ENCODE measurements at places on chromosomes 5 and 9. TPM values are rescaled to one million over a fixed set of nuclear protein-coding genes. Genes with fewer than 3 reads are reported as not detected.

The IL4 gene
- not detected for total RNA-seq

The CDKN2B-AS1 gene
- 6.7 TPM for total RNA-seq

The LHFPL2 gene
- total RNA-seq, result 292 TPM

The GNE gene
- total RNA-seq, result 18.4 TPM

The NREP gene
- total RNA-seq, result 306 TPM

The FPGS gene
- total RNA-seq, result 52.8 TPM

The ANKRD55 gene
- total RNA-seq, result 0.13 TPM

The HTR1A gene
- not detected for total RNA-seq

The PCDHB3 gene
- 0.97 TPM for total RNA-seq

The UBAP2 gene
- total RNA-seq, result 20.9 TPM

The F12 gene
- total RNA-seq, result 0.26 TPM

The DDX4 gene
- not detected for total RNA-seq

The CRHBP gene
- total RNA-seq, result not detected

The PCDHGB2 gene
- total RNA-seq, result 6.8 TPM

The DPYSL3 gene
- 111 TPM for total RNA-seq

The NR5A1 gene
- not detected for total RNA-seq

The THBS4 gene
- 1.0 TPM for total RNA-seq

The SAXO1 gene
- 0.13 TPM for total RNA-seq

The ADAMTSL2 gene
- 0.11 TPM for total RNA-seq

The FOXD4L3 gene
- not detected for total RNA-seq

The MORN5 gene
- not detected for total RNA-seq

The ADAMTS12 gene
- total RNA-seq, result 5.9 TPM

The SLC36A2 gene
- total RNA-seq, result not detected

The RFX3 gene
- 4.5 TPM for total RNA-seq

The PPP3R2 gene
- not detected for total RNA-seq

The SH3TC2 gene
- 1.5 TPM for total RNA-seq

The ARSK gene
- total RNA-seq, result 10.5 TPM

The HRH2 gene
- not detected for total RNA-seq

The CARTPT gene
- not detected for total RNA-seq

The ACOT12 gene
- not detected for total RNA-seq

The TYRP1 gene
- total RNA-seq, result not detected

The TAS2R1 gene
- not detected for total RNA-seq

The FAM78A gene
- 0.54 TPM for total RNA-seq

The LVRN gene
- 1.6 TPM for total RNA-seq

The ESM1 gene
- 2.2 TPM for total RNA-seq

The OR5C1 gene
- total RNA-seq, result not detected

The NRG2 gene
- 0.78 TPM for total RNA-seq

The SPINK7 gene
- total RNA-seq, result not detected

The KCNIP1 gene
- not detected for total RNA-seq

The ADAMTS16 gene
- total RNA-seq, result 0.26 TPM

The RAB24 gene
- total RNA-seq, result 16.5 TPM

The FOXI1 gene
- total RNA-seq, result not detected

The LRRC19 gene
- under 0.01 TPM for total RNA-seq

The CMYA5 gene
- total RNA-seq, result 6.1 TPM

The PKD2L2 gene
- not detected for total RNA-seq

The SPATA31A3 gene
- not detected for total RNA-seq

The RASGEF1C gene
- not detected for total RNA-seq

The PCDHGB3 gene
- 8.6 TPM for total RNA-seq

The FUT7 gene
- not detected for total RNA-seq

The CNTRL gene
- 9.9 TPM for total RNA-seq

The CCDC152 gene
- 0.78 TPM for total RNA-seq

The ECM2 gene
- total RNA-seq, result 52.8 TPM

The KIF20A gene
- total RNA-seq, result 47.7 TPM

The IRX1 gene
- 0.22 TPM for total RNA-seq

The ANKRA2 gene
- total RNA-seq, result 24.4 TPM

The ADGRD2 gene
- total RNA-seq, result not detected

The LHX6 gene
- total RNA-seq, result not detected
